ENCODE measurements at places on chromosomes 6 and 20. TPM values are rescaled to one million over a fixed set of nuclear protein-coding genes. Genes with fewer than 3 reads are reported as not detected.

- no peak for DNase-seq
Observed at GRCh38 chr6:63452125-63452524, 120.2 kb upstream of the LOC128125822 start.

DNA sequence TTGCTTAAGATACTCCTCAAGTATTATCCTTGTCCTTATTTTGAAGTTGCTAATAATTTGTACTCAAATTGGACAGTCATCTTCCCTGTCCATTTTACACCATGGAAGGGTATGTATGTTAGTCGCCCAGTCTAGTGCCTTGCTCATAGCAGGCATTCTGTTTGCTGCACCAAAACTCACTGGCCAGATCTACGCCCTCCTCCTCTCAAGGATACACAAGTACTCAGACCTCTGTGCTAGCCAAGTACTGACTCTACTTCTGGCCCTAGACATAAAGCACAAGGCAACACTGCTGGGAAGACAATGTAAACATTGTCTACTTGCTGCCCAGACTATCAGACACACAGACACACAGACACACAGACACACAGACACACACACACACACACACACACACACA lies 57.7 kb downstream of the DNAAF9 start:
- no peak for DNase-seq

The FAM210B gene
- 53.3 TPM for total RNA-seq

DNA sequence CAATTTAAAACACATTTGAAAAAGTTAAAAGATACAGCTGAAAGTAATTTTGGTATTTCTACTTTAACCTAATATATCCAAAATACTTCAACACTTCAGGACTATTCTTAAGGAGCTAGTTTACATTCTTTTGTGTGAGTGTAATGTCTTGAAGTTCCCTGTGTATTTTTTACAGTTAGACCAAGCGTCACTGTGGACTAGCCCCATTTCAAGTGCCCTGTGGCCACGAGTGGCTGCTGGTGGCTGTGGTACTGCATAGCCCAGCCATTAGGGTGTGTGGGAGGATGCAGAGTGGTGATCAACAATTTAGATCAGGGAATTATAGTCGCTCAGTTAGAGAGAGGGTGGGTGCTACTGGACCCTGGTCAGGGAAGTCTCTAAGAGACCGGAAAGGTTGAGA lies 869 bp upstream of the CST5 start:
- DNase-seq, result no peak

GRCh38 chr6:156876302-156876701 lies 99.1 kb downstream of the ARID1B start:
- no peak for DNase-seq

GRCh38 chr20:32982617-32983458 lies 21.4 kb downstream of the SUN5 start:
- DNase-seq, result no peak

- DNase-seq, result peak; percentile 97
Observed at GRCh38 chr6:108961985-108962384, 113.8 kb downstream of the ARMC2 start.

GRCh38 chr6:168239044-168239773 lies 80.4 kb downstream of the DACT2 start:
- no peak for DNase-seq

DNA sequence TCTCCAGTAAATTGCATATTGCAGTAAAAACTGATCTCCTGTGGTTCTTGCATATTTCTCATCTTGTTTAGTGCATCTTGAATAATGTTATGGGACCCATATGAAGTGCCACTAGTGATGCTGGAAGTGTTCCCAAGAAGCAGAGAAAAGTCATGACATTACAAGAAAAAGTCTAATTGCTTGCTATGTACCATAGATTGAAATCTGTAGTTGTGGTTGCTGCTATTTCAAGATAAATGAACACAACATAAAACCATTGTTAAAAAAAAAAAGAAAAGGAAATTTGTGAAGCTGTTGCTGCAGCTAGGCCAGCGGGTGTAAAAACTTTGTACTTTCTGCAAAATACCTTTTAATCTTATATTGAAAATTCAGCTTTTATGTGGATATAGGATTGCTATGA lies 304.5 kb downstream of the PHF3 start:
- DNase-seq, result no peak

DNA sequence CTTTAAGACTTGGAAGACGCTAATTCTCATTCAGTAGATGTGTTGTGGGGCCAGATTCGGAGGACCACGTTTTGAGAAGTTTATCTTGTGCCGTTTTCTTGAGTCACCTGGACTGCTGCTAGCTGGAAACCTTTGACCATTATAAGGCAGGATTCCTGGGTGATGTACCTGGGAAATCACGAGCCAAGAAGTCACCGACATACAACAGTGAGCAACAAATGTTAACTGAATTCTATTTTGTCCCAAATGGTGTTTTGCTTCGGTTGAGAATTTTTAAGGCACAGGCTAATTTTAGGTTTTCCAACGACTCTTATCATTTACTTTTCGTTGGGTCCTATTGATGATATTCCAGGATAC lies 93.4 kb upstream of the BTN3A2 start:
- DNase-seq, result no peak

The PRRT1 gene
- total RNA-seq, result 0.41 TPM

GRCh38 chr20:15033269-15033668 lies 695.9 kb upstream of the FLRT3 start:
- no peak for DNase-seq

DNA sequence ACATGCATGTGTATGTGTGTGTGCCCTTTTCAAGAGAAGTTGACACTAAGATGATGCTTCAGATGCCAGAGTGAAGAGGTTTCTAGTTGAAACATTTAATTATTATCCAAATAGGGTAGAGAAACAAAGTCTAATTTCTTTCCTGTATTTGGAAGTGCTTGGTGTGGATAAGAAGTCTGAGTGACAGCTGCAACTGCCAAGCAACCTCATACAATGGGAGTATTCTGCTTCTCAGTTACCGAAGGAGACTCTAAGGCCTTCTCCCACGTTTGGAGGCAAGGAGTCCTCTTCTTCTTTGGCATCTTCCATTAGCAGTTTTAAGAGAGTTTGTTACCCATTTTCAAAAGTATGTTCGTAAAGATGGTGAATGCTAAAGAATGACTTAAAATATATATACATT lies 82.4 kb downstream of the HDGFL1 start:
- DNase-seq, result no peak

The DSP gene
- total RNA-seq, result 4.3 TPM

DNA sequence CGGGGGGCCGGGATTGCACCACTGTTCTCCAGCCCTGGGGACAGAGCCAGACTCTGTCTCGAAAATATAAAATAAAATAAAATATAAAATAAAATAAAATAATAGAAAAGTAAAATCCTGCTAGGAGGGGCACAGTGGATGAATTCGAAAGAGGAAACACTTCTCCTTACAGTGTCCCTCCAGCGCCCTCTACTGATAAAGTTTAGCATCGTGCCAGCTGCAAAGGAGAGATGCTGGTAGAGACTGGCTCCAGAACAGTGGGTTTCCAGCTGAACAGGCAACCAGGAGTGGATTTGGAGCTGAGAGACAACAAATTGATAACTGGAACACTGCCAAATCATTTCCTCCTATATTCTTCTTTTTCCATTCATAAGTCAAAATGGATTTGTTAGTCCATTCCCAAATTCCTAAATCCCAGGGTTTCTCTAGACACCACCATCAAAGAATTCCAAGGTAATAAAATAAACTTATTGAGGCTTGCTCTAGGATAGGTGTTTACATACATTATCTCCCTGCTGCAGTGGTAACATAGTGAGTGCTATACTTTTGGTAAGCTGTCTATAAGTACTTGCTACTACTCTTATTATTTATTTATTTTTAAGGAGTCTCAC lies 31.7 kb upstream of the TBPL1 start:
- DNase-seq, result peak; percentile 89

DNA sequence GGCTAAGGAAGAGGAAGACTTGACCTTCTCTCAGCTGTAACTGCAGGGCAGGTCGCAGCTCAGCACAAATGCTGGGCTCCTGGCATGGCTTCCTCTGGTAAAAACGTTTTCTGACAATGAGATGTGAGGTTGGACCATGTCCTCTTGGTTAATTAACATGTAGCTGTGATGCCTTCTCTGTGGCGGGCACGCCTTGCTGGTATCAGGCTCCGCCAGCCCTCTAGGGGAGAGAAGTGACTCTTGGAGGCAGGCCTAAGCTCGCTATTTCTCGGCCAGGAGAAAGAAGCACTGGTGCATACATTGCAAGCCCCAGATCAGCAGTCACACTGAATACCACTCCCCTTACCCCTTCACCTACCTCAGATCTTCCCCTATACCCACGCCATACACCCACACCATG lies 65.0 kb downstream of the QRSL1 start:
- no peak for DNase-seq

DNA sequence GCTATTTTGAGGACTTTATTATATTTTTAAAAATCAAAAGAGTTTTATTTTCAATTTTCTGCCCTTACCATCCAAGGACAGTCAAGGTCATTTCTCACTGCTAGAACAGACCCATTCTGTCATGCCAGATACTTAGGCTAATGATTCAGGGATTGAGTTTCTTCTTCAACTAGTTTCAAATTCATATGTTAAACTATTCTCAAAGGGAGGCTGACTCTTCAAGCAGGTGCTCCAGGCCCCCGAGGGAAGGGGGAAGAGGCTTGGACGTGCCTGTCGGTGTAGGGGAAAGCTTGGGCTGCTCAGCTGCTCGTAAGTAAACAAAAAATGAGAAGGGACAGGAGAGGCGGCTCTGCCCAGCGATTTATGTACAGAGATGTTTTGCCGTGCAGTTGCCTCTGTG lies 69.4 kb upstream of the MYLIP start:
- no peak for DNase-seq

The CDYL gene
- 25.8 TPM for total RNA-seq

The RAMACL gene
- 2.4 TPM for total RNA-seq

The WFDC12 gene
- not detected for total RNA-seq

The ERVFRD-1 gene
- total RNA-seq, result not detected

The THBS2 gene
- 519 TPM for total RNA-seq

DNA sequence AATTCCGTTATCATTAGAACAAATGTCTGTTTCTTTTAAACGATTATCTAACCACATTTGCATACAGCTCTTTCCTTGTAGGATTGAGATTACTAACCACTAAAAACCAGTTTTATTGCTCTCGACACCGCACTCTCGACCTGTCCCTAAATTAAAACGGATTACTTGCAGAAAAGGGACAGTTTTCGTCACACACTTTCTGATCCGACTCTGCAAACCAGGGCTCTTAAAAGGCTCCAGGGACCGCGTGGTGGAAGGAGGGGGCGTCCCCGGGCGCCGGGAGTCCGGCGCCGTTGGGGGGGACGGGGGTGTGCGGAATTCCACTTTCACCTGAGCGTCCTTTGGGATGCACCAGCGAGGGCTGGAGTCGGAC lies 731 bp downstream of the MAK start:
- DNase-seq, result peak; percentile 9

The SCGN gene
- total RNA-seq, result not detected

GRCh38 chr20:4795394-4795793 lies 73.7 kb downstream of the PRND start:
- peak; percentile 73 for DNase-seq

The EYS gene
- total RNA-seq, result 0.09 TPM

The ZNF76 gene
- 18.4 TPM for total RNA-seq

DNA sequence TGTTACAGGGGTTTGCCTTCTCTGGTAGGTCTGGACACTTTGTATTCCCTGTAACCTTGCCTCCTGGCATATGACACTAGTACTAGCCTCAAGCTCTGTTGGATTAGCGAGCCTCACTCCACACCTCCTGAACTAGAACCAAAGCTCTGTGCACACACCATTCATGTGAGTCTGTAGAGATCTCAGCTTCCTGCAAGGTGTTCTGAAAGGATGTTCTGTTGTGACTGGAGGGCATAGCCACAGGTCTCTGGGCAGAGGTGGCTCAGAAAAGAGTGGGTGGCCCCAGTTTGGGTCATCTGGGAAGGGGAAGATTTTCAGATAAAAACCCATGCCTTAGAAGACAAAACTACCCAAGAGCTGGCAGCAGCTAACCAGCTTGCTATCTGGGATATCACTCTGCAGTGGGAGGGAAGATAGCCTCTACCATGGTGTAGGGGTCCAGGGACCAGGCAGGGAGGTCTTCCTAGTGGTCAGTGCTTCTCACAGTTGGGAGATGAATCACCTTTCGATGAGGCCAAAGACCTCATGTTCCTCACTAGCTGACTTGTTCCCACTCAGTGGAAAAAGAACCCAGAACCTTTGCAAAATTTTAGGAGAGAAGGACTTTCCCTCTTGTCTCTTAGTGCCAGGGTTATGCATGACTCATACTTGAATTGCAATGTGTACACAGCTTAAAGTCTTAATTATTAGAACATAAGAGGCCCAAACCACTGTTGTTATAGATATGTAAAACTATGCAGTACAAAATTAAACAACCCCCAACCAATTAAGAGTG lies 41.4 kb downstream of the HLA-F start:
- DNase-seq, result peak; percentile 61

DNA sequence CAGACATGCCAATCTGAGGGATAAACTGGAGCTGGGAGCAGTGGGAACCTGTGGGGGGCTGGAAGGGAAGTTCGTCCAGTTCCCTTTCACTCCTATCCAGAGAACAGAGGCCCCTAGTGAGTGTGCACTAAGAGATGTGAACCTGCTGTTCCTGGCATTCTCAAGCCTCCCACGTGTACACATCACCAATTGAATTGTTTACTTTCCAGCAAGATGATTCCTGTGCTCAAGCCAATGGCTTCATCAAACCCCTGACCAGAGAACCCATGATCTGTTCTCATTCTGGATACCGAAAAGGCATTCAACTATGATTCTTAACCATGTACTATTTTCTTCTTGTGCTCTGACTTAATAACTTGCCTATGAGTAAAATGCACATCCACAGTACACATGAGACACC lies 10.2 kb upstream of the SLC22A3 start:
- DNase-seq, result no peak

- DNase-seq, result peak; percentile 46
Observed at GRCh38 chr20:14951707-14952418, 614.5 kb upstream of the FLRT3 start.

Measured in fibroblast of the aortic adventitia (primary cell).